Caco-2 (cell line): ENCODE measurements at places on chromosomes 4 and X.

- DNase-seq: peak; percentile 58
Measured at GRCh38 chr4:84596826-84597225, 13.9 kb downstream of the CDS1 start.

GRCh38 chr4:136484996-136485395 is 1047.3 kb downstream of the PCDH18 start:
- DNase-seq: peak; percentile 1

DNA sequence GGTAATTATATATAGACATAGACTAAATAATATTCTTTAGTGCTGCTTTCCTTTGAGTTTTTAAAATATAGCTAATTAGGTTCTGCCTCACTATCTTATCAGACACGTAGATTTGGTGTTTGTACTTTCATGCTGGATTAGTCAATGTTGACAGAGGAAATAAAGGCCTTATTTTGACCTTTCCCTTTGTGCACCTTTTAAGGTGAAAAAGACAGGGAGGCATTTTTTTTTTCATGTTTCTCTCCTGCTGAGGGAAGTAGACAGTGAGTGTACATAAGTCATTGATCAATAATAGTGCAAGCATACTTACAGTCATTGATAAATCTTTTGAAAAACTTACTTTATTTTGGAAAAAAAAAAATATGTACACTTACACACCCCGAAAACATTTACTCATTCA is 467.8 kb downstream of the GRXCR1 start:
- DNase-seq: no peak

DNA sequence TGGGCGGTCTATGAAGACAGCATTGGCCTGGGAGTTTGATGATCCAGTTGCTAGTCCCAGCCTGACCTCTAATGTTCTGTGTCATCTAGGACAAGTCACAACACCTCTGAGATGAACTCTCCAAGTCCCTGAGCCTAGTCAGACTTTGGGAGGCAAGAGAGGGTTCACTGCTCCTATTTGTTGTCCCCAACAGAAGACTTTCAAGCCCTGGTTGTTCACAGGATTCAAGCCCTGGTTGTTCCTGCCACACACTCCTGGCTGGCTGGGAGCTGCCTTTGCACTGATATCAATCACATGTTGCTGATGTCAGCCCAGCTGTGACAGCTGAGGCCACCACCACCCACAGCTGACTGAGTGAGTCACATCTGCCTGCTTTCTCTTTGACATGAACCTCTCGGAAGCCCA is 253.2 kb upstream of the RASGEF1B start:
- DNase-seq: peak; percentile 67

GRCh38 chr4:39808231-39808749 is 110.4 kb downstream of the UBE2K start:
- DNase-seq: no peak

DNA sequence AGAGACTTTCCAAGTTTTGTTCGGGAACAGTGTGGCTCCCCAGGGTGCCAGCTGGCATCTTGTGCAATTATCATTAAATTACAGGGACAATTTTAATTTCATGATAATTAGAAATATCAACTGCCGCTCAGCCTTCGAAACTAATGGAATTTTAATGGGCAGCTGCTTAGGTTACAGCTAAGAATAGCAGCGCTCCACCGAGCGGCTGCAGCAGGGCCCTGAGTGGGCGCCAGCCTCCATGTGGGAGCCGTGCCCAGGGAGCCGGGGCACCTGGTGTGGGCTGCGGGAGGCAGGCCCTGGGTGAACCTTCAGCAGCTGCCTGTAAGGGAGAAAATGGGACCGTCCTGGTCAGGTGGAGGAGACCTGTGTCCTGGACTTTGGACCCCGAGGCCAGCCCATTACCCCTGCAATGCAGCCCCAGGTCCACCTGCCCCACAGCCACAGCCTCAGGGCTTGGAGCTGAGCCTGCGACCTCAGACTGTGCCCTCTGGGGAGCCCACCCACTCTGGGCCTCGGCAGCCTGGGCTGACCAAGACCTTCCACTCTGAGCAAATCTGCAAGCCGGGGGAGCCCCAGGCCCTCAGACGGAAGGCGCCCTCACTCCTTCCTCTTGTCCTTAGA is 21.1 kb downstream of the MSANTD1 start:
- peak; percentile 38 for DNase-seq

DNA sequence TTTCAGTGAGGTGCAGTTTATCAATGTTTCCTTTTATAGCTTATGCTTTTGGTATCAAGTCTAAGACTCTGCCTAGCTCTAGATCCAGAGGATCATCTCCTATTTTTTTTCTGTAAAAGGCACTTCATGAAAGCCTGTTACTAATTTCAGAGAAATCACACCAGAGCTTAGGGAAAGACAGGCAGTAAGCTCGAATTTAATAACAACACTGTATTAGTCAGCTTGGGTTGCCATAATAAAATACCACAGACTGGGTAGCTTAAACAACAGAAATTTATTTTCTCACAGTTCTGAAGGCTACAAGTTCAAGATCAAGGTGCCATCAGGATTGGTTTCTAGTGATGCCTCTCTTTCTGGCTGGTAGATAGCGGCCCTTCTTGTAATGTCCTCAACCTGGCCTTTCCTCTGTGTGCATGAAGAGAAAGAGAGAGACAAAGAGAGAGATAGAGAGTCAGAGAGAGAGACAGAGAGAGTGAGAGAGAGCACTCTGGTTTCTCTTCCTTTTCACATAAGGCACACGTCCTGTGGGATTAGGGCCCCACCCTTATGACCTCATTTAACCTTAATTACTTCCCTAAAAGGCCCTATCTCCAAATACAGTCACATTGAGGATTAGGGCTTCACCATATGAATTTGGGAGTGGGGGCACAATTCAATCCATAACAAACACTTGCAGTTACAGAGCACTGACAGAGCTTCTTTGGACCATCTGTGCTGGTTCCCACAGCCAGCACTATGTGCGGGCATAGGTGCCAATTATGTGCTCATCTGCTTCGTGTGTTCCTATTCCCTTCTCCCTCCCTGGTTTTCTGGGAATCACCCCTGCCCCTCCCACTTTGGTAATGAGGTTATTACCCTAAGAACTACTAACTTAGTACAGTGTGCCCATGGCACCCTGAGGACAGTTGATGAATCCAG is 114.8 kb upstream of the MED14 start:
- no peak for DNase-seq

- DNase-seq: no peak
Measured at GRCh38 chr4:47143261-47143660, 111.9 kb downstream of the GABRB1 start.

GRCh38 chr4:173052439-173052838 is 116.2 kb upstream of the GALNT7 start:
- DNase-seq: no peak

DNA sequence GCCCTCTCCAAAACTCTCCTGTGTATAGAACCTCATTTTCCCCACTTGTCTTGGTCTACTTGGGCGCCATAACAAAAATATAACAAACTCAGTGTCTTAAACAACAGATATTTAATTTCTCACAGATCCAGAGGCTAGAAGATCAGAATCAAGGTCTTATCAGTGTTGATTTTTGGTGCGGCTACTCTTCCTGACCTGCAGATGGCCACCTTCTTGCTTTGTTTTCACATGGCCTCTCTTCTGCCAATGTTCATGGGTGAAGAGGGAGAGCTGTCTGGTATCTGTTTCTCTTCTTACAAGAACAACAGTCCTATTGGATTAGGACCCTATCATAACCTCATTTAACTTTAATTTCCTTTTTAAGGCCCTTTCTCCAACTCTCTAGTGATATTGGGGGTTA is 177.3 kb downstream of the PABPC4L start:
- peak; percentile 18 for DNase-seq

- no peak for DNase-seq
Measured at GRCh38 chr4:3115637-3116270, 41.3 kb downstream of the HTT start.

DNA sequence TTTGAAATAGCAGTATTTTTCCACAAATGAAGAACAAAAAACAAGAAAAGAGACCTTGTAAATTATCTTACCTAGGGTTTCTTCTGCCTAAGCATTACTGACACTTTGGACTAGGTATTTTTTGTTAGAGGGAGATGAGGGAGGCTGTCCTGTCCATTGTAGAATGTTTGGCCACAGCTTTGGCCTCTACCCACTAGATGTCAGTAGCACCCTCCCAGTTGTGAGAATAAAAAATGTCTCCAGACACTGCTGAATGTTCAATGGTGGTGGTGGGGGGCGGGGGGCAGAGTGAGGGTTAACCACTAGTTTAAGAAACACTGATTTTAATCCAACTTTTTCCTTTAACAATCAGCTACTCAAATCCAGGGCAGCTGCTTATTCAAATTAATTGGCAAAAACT is 25.8 kb downstream of the OTUD4 start:
- DNase-seq: no peak

GRCh38 chrX:136475236-136475635 is 12.5 kb upstream of the BRS3 start:
- DNase-seq: no peak

DNA sequence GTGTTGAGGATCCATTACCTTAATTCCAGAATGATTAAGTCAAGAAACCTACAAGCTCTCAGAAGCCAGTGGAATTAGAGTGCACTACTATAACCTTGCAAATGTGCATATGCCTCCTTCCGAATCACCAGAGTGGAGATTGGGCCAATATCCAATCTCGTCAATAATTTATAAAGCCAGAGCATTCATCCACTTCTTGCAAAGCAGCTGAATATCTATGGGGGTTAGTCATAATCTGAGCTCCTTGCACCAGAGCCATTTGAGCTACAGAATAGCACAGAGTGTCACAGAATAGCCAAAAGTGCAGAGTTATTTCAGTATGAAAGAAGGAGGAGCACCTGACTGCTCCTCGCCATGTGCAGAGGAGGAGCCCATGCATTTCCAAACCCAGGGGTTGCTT is 69.2 kb upstream of the MTM1 start:
- DNase-seq: no peak

GRCh38 chr4:102614801-102615200 is 113.6 kb downstream of the NFKB1 start:
- DNase-seq: no peak

DNA sequence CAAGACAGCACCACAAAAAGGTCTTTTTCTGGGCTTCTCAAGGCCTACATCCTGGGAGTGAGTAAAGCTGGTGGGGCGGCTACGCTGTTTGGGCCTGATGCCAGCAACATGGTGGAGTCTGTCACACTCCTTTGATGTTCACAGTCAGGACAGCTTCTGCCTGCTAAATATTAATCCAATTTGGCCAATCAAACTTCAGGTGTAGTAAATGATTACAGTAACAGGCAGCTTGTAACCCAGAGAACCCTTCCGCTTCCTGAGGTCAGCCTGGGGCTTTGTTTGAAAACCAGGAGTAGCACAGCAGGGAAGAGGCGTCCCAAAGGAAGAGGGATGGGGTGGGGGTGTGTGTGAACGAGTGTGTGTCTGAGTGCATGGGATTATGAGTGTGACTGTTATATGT is 220.4 kb downstream of the MAML3 start:
- no peak for DNase-seq

GRCh38 chr4:45442466-45442865 is 681.4 kb downstream of the GABRG1 start:
- peak; percentile 24 for DNase-seq

DNA sequence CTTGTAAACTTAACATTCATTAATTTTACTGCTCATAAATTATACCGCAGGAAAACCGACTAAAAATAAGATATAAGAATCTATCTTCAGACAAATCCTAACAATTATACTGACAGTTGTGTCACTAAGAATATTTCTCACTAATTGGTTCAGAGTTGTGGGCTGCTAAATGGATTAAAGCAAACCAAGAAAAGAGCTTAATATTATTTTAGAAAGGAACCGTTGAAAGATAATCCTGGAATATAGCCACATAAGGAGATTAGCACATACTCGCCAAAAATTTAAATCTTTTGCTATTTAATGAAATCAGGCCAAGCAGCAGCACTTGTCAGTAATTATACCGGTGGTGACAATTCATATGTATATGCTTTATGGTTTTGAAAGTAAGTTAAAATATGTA is 132.8 kb downstream of the SLIT2 start:
- DNase-seq: no peak

DNA sequence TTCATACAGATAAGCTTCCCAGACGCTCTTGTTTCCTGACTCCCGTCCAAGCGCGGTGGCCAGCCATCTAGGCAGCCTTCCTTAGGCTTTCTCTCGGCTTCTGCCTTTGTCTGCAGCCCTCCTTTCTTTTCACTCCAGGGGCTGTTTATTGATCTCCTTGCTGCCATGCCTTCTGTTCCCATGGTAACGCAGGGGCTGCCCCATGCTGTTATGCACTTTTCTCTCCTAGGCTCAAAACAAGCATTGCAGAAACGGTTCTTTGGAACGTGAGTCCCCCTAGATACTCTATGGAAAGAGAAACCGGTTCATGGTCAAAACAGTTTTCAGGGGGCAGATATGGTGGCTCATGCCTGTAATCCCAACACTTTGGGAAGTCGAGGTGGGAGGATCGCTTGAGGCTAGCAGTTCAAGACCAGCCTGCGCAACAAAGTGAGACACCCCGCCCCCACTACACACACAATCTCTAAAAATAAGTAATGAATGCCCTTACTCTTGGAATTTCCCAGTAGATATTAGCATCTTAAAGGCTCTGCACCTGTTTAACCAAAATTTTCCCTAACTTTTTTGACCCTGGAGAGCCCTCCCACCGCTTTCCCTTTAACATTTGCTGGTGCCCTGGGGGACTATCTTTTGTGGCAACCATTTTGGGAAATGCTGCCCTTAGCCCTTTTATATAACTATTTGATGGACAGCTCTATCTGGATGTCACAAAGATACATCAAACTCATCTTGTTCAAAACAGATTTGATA is 53.9 kb upstream of the ZNF157 start:
- no peak for DNase-seq

GRCh38 chrX:110168585-110168984 is 149.3 kb downstream of the AMMECR1 start:
- DNase-seq: no peak

DNA sequence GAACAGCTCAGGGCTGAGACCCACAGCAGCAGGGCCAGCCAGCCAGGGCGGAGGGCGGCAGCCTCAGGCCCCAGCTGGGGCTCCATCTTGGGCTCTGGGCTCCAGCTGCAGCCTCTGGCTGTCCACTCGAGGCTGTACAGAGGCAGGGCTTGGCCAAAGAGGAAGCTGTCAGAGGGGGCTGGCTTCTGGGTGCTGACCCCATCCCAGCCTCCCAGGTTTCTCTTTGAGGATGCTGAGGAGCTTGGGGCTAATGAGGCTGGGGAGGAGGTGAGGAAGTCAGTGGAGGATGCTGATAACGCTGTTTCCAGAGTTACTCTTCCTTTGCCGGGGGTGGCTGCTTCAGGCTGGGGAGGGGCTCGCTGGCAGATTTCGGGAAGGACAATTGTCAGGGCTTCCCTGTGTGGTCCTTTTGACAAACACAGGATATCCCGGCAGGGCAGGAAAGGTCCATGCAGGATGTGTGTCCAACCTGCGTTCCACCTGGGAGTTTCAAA is at the start of gene DIPK2B:
Gene DIPK2B, minus strand, starts transcription at position 136 of the 494 bp plus-strand sequence. Its CDS starts 50 bp downstream, at position 86.
- DNase-seq: no peak

GRCh38 chr4:85058551-85058950 is 92.1 kb upstream of the WDFY3 start:
- no peak for DNase-seq

GRCh38 chrX:17521871-17522693 is 147.1 kb downstream of the NHS start:
- peak; percentile 17 for DNase-seq

GRCh38 chr4:83267830-83268475 is 16.6 kb downstream of the COQ2 start:
- DNase-seq: no peak
